ENCODE measurements at places on chromosomes 12 and 14.

- DNase-seq = peak; percentile 60
These were observed 62.9 kb upstream of the NID2 start for GRCh38 chr14:52131640-52132320.

DNA sequence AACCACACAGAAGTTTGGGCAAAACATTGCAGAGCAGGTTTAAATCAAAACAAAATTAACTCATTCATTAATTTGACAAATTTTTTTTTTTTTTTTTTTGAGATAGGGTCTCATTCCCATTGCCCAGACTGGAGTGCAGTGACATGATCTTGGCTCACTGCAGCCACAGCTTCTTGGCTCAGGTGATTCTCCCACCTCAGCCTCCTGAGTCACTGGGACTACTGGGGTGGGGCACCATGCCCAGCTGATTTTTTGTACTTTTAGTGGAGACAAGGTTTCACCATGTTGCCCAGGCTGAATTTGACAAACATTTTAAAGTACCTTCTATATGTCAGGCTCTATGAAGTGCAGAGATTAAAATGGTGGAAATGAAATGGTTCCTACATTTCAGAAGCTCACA, 257.1 kb upstream of the NPAS3 start:
- DNase-seq = no peak

GRCh38 chr12:16972923-16973770, 367.2 kb upstream of the LMO3 start:
- no peak for DNase-seq

- no peak for DNase-seq
These were observed 107.7 kb upstream of the PPM1H start for GRCh38 chr12:63042646-63043045.

DNA sequence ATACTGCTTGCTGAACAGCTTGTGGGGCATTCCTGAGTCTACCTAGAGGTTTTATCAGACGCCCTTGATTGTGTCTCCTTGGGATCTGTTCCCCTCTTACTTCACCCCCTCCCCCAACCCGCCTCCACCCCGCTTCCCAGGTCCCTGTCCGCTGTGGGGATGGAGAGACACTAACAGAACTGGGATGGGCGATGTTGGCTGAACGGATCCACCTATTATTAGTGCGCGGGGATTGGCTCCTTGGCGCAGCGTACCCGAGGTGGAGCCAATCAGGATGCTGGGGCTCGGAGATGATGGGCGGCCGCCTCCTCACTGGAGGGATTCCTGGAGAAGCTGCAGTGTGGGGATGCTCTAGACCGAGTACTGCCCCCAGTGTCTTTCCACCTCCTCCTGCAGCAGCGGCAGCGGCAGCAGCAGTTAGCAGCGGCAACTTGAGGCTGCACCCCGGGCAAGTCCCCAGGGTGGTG, at the start of gene SYT1:
TSS of gene SYT1 (plus strand) at position 372 of the 467 bp plus-strand sequence.
- DNase-seq = peak; percentile 57

DNA sequence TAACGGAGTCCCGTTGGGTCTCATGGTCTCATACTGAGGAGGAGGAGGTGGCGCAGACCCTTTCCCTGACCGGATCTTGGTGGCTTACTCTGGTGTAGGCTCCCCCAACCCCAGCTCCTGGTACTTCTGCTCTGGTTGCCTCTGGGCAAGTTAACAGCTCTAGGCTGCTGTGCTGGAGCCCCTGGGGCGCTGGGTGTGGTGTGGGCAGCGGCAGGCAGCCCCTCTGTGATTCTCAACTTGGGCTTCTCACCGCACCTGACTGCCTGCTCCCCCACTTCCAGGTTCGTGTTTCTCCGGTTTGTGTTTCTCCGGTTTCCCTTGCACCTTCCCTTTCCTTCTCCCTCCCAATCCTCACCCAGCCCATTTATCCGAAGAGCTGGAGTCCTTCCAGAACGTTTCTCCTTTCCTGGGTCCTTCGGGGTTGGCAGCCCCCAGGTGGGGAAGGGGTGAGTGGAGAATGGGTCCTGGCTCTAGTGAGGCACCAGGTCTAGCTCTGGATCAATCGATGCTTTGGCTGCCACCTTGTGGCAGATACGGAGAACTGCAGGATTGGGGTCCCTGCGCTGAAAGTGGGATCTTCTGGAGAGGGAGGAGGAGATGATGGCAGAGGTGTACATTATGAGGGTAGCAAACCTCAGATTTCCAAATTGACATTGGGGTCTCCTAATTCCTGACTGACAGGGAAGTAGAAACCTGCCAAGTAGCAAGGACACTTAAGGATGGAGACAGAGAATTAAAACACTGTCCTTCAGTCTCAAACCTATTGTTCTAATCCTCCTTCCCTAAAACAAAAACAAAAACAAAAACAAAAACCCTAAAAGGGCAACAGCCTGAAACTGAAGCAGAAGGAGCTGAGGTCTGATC, 8.3 kb downstream of the CISTR start:
- peak; percentile 45 for DNase-seq

GRCh38 chr12:50453872-50454271, 50.9 kb upstream of the DIP2B start:
- DNase-seq = no peak

DNA sequence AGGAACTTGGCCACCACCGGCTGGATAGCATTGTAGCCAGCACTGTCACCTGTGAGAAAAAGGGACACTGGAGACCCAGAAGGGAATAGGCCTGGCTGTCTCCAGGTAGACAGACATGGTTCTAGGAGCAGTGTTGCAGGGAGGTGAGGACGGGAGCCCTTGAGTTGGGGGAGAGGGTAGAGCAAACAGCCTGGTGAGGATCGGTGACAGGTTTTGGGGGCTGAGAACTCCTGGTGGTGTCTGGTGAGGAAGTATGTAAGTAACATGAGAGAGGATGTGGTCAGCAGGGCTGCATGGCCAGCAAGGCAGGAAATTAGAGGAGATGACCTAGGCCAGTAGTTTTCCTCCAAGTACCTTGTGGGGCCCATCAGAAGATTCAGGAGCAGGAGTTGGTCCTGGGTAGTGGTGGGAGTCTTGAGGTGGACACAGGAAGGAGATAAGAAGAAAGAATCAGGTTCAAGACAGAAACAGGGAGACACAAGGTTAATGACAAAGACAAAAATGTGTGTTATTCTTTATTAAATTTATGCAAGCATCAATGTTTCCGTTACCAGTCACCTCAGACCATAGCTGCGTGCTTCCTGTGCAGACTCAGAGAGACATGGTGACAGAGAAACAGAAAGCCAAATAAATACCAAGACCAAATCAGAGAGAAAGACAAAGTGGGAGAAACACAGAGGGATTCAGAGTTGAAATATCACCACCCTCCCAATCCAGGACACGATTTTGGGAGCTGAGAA, at the start of gene ARHGAP9:
TSS of gene ARHGAP9 (minus strand) at position 491 of the 740 bp plus-strand sequence. CDS start at position 31, 460 bp downstream.
- DNase-seq = no peak

GRCh38 chr12:106178562-106178961, 39.8 kb upstream of the NUAK1 start:
- DNase-seq = no peak

DNA sequence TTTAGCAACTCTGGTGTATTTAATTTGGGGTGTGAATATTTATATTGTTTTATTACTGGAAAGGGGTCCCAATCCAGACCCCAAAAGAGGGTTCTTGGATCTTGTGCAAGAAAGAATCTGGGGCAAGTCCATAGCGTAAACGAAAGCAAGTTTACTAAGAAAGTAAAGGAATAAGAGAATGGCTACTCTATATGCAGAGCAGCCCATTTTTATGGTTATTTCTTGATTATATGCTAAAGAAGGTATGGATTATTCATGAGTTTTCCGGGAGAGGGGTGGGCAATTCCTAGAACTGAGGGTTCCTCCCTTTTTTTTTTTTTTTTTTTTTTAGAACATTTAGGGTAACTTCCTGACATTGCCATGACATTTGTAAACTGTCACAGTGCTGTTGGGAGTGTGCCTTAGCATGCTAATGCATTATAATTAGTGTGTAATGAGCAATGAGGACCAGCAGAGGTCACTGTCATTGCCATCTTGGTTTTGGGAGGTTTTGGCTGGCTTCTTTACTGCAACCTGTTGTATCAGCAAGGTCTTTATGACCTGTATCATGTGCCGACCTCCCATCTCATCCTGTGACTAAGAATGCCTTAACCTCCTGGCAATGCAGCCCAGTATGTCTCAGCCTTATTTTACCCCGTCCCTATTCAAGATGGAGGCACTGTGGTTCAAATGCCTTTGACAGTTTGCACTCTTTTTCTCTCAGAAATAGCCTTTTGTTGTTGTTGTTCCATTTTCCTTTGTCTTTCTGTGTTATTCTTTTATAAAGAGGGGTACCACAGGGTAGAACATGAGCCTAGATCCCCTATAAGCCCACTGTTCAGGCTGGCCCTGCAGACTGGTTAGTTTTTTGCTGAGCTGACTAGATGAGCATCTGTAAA, 75.5 kb upstream of the DCD start:
- no peak for DNase-seq

DNA sequence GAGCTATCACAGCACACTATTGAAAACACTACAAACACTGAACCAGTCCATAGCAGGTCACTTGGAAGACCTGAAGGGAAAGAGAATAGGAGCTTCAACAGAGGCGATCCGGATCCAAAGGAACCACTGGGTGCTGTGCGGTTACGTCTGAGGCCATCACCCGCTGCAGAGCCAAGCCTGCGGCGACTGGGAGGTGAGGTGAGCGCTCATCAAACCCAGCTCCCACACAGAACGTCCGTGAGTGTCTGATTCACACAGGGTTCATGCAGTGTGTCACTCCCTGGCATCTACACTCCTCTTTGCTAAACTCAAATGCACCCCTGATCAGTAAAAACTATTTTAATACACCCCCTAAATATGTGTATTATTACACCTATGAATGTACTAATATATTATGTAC, 64.1 kb downstream of the TMEM132D start:
- DNase-seq = no peak

DNA sequence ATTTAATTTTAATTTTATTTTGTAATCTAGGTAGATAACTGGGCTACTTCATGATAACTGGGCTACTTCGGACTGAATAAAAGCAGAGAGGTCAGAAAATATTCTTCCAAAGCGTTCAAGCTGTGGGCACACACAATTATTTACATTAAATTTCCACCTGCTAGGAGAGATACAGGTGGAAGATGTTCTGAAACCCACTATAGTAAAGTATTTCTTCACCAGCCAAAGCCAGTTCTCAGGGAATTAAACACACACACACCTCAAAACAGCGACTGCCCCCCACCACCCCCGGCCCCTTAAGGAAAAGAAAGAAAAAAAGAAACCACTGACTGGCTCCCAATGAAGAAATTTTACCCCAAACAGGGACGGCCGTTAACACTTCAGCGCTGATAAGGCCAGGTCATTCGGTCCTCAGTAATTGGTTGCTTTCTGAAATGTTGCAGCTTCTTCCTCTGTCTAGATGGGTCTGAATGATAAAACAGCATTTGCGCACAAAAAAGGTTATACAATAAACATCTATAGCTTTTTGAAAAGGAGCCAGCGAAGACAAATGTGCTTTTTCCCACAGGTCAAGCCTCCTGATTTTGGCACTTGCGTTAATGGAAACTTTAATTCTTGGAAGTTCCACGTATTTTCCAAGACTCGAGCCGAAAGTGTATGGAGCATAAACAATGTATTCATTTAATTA, 771 bp upstream of the KCNJ8 start:
- DNase-seq = no peak

GRCh38 chr14:57656853-57657252, 163.2 kb upstream of the CCDC198 start:
- DNase-seq = no peak

DNA sequence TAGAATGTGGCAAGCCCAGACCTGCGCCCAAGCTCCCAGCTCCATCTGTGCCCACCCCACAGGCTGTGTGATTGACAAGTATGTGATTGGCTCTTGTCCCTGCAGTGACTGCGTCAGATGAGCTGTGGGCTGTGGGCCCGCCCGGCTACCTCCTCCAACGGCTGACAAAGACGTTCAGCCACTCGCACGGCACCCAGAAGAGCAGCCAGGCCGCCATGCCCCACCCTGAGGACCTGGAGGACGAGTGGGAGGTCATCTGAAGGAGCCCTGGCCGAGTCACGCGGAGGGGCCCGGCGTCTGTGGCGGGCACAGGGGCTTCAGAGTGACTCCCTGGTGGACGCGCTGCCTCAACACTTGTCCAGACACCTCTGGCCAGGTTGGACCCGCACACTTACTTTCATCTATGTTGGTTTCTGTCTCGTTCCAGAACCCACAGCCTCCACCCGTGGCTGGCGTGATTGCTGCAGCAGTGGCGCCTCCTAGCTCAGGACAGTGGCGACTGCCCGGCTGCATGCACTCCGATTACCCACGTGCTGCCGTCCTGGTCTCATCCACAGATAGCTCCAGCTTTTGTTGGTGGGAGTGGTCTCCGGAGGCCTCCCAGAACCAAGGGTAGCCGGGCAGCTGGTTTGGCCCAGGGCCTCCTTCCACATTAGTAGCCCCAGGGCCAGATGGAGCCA, 11.4 kb downstream of the ANKRD9 start:
- DNase-seq = no peak

- DNase-seq = peak; percentile 11
These were observed 3.5 kb downstream of the AICDA start for GRCh38 chr12:8609061-8609570.

GRCh38 chr14:102949062-102949800, 26.8 kb downstream of the AMN start:
- no peak for DNase-seq

- no peak for DNase-seq
These were observed 408.1 kb upstream of the TMTC1 start for GRCh38 chr12:30191696-30192455.

DNA sequence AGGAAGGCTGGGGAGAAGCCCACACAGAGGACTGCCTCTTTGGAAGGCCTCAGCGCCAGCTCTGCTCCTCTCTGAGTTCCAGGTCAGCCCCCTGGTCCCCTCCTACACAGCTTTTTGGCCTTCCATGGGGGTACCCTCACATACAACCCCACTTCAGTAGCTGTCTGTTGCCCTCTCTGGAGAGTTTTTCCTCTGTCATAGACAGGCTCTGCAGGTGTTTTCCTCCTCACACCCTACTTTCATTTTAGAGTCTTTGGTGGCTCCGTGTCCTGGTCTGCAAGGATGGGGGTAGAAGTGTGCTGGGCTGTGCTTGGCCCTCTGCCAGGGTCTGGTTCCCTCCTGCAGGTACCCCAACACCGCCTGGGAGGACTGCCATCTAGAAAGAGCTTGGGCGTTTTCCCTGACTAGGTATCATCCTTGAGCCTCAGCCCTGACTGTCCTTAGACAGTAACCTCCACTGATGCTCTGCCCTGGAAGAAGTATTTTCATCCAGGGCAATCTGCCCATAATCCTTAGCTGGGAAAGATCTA, 15.1 kb downstream of the ZDHHC22 start:
- DNase-seq = no peak

GRCh38 chr12:12350868-12351463, 924 bp upstream of the MANSC1 start:
- DNase-seq = no peak

- DNase-seq = no peak
These were observed 59.6 kb downstream of the LRFN5 start for GRCh38 chr14:41666301-41666700.

GRCh38 chr12:9751204-9752144, 9.2 kb downstream of the CD69 start:
- DNase-seq = no peak

Data from hippocampal formation (tissue), 2 donors.